ENCODE measurements at places on chromosomes 4 and X.

DNA sequence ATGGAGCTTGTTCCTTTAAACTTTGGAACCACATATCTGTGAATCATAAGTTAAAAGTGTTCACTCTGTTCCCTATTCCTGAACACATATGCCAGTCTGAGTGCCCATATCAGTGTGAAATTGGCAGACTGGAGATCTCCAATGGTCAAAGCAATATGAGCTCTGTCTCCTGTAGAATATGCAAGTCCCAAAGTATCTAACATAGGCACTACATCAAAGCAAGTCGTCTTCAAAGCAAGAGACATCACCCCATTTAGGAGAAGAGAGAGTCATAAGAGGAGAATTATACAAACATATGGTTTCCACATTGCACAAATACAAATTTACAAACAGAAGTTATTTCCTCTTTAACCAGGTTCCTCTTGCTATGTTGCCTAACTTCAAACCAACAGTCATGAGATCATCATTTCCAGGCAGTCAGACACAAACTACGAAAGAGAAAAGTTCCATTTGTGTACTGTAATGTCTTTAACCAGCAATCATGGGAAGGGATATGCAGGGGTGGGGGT is 9.9 kb upstream of the GK start:
- no peak for DNase-seq

DNA sequence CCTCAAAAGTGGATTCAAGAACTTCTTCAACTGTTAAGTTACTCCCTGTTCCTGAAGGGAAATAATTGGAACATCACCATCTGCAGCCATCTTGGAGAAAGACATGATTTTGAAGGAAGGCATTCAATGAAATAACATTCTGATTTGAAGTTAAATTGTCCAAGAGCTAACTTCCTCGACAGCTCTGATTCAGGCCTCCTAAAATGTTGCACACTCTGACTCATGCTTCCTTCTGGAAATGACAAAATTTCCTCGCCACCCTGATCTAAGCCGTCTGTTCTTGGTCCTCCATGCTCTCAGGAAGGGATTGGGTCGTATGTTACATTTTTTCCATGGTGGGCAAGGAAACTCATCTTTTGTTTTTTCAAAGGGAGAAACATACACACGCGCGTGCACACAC is 496.9 kb upstream of the DIPK2B start:
- no peak for DNase-seq

- DNase-seq = no peak
Measured at GRCh38 chr4:183611210-183611830, 47.7 kb downstream of the RWDD4 start.

GRCh38 chr4:127224556-127224955 is 408.2 kb upstream of the INTU start:
- no peak for DNase-seq

DNA sequence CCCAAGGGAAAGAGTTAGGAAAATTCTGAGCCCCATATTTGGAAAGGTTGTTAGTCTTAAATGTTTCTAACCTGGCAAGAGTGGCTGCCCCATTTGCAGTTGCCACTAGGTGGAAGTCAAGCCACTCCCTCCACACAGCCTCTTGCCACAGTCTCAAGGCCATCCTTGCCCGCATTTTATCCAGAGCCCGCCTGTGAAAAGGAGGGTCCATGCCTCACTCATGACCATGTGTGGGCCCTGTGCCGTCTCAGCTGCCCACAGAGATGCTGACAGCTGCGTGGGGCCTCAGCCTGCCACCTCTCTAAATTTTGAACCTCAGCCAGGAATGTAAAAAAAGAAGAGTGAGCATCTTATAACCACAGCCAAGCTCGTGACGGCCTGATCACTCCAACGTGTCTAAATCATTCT is 201.5 kb upstream of the FAM241A start:
- DNase-seq = peak; percentile 5

DNA sequence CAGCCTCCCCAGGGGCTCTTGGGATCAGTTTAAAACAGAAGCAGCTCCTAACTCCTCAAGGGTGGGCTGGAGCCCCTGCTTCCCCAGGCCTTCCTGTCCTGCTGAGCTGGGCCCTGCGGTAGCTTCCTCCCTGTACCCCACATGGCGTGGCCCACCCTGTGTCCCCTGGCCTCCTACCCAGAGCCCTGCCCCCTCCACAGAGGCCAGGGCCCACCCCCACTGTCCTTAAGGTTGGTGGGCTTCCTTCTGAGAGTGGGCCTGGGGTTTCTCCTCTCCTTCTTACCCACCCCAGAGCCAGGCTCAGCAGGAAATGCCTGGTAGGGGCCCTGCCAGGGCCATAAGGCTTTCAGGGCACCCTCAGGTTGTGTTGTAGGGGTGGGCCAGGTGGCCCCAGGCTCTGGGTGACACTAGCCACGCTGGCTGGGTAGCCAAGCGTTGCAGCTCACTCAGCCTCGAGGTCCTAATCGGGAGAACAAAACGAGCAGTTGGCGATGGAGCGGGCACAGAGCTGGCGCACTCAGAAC is 11.6 kb downstream of the SH3BP2 start:
- no peak for DNase-seq

GRCh38 chr4:95548738-95549245 is at the start of gene UNC5C:
Gene UNC5C (minus strand): TSS chr4:95548973.
- no peak for DNase-seq

- DNase-seq = no peak
Measured at GRCh38 chrX:135477576-135477975, 42.9 kb upstream of the INTS6L start.

- no peak for DNase-seq
Measured at GRCh38 chr4:175983636-175984035, 82.0 kb upstream of the WDR17 start.

DNA sequence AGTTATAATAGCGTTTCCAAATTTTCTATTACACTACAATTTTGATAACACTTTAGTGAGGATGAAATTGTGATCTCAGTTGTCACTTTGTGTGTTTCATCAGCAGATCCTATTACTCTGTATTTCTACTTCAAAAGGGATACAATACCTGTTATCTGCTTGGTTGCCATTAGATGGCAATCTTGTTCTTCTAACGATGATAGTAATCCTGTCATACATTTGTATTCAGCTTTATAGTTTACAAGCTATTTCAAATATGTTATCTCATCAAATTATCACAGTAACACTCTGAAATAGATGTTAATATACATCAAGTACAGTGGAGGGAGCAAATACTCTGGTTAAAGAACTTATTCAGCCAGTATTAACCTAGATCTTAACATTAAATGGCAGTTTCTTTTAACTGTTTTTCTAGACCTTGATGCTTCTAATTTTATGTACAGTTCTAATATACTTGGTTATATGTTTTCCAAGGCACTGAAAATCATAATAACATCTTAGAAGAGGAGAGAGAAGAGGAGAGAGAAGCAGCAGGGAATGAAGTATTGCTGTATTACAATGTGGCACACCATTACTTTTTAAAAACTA is 292.0 kb downstream of the CCSER1 start:
- DNase-seq = no peak

GRCh38 chr4:188218392-188218791 is 79.2 kb downstream of the TRIML1 start:
- DNase-seq = no peak

DNA sequence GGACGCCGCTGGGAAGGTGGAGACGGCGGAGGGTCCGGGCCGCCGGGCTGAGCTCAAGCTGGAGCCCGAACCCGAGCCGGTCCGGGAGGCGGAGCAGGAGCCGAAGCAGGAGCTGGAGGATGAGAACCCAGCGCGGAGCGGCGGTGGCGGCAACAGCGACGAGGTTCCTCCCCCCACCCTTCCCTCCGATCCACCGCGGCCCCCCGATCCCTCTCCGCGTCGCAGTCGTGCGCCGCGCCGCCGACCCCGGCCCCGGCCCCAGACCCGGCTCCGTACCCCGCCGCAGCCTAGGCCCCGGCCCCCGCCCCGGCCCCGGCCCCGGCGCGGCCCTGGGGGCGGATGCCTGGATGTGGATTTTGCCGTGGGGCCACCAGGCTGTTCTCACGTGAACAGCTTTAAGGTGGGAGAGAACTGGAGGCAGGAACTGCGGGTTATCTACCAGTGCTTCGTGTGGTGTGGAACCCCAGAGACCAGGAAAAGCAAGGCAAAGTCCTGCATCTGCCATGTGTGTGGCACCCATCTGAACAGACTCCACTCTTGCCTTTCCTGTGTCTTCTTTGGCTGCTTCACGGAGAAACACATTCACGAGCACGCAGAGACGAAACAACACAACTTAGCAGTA is 483 bp downstream of the USP27X start:
- DNase-seq = no peak

GRCh38 chr4:78642934-78643333 is 91.4 kb downstream of the ANXA3 start:
- DNase-seq = no peak

- no peak for DNase-seq
Measured at GRCh38 chrX:63283348-63283747, 67.8 kb downstream of the SPIN4 start.

- no peak for DNase-seq
Measured at GRCh38 chr4:98542011-98542410, 116.4 kb downstream of the TSPAN5 start.

- DNase-seq = no peak
Measured at GRCh38 chr4:143240939-143241679, 56.4 kb downstream of the USP38 start.

DNA sequence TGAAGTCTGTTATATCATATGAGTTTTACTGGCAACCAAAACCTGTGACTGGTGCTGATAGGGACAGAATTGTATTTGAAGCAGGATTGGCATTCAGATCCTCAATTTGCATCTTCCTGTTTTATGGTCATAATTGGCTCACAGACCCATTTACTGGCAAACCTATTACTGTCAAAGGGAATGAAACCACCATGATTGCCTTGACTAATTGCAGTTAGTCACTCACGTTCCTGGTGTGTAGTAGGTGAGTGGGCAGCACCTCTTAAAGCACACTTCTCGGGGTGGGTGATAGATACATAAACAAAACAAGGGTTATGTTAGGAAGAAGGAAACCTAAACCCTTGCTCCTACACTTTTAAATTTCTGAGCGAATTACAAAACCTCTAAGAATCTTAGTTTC is 81.0 kb downstream of the PPEF2 start:
- DNase-seq = no peak

GRCh38 chr4:139015269-139015947 is at the start of gene NOCT:
Gene NOCT (plus strand): TSS chr4:139015781. CDS start chr4:139015982, 201 bp downstream.
- DNase-seq = peak; percentile 90

GRCh38 chr4:102094481-102094880 is 250.8 kb downstream of the SLC39A8 start:
- DNase-seq = no peak

- DNase-seq = no peak
Measured at GRCh38 chr4:153045111-153045982, 109.2 kb downstream of the FHDC1 start.

GRCh38 chr4:105149771-105150170 is 3.1 kb downstream of the TET2 start:
- DNase-seq = no peak

DNA sequence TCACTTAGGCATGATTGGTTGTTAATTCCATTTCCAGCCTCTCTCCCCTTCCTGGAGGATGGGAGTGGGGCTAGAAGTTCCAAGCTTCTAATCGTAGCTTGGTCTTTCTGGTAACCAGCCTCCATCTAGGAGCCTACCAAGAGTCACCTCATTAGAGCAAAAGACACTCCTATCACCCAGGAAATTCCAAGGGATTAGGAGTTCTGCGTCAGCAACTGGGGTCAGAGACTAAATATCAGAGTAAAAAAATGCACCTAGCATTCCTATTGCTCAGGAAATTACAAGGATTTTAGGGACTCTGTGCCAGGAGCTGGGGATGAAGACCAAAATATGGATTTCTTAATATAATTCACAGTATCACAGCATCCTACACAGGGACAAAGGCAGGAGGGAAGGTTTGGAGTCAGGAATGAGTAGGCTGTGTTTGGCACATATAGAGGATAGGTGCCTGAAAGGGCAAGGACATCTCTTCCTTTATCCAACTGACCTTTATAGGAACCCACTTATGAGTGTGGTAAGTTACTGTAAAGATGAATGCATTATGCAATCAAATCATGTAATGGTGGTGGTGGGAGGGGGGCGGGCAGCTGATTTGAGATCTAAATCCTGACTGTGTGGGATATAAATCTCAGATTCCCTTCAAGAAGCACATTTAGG is 30.5 kb upstream of the LIMCH1 start:
- DNase-seq = no peak

- DNase-seq = no peak
Measured at GRCh38 chrX:145405012-145405411, 157.7 kb downstream of the SPANXN1 start.

- no peak for DNase-seq
Measured at GRCh38 chrX:139224953-139225665, 305.4 kb upstream of the F9 start.

DNA sequence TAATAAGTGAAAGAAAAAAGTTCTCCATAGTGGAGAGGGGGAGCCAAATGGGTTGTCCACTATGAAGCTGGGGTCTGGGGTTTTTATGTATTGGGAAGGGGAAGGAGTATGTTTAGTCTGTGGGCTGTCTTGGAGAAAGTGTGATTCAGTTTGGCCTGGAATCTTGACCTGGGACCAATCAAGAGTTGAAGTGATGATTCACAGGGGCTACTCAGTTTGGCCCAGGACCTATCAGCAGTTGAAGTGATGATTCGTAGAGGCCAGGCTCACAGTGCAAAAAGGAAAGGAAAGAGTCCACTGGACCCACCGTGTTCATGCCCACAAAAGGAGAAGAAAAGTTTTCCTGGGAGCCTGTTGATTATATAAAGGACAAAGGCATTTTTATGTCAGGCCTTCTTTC is 47.3 kb upstream of the RAB9B start:
- DNase-seq = no peak

DNA sequence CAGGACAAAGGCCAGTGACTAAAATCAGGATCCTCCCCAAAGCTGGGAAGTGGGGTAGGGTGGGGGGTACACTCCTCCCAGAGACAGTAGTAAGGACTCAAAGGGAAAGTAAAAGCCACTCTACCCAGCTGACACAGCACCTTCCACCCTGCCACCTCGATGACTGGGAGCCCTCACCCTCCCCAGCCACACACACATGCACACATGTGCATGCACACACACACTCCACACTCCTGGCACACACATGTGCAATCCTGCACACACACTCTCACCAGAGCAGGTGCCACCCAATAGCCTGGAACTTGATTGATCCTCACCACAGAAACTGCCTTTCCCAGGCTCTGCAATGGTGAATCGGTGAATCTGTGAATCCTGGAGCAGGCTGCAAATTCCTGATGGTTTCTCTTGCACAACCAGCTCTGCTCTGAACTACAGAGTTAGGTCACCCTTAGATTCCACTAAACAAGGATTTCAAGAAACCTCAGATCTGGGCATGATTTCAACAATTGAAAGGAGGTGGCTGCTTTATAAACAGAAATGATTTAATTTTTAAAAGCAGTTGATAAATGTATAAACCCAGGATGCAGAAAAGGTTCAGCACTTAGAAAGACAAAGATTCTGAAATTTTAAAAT is 21.5 kb downstream of the AMOT start:
- no peak for DNase-seq

Measured in NK-92 treated with Interleukin-12 subunit alpha and Interleukin-12 subunit beta, amount 100 ng/mL, for 24 hours (cell line).